8988T (cell line): ENCODE measurements at places on chromosomes 1 and 21.

DNA sequence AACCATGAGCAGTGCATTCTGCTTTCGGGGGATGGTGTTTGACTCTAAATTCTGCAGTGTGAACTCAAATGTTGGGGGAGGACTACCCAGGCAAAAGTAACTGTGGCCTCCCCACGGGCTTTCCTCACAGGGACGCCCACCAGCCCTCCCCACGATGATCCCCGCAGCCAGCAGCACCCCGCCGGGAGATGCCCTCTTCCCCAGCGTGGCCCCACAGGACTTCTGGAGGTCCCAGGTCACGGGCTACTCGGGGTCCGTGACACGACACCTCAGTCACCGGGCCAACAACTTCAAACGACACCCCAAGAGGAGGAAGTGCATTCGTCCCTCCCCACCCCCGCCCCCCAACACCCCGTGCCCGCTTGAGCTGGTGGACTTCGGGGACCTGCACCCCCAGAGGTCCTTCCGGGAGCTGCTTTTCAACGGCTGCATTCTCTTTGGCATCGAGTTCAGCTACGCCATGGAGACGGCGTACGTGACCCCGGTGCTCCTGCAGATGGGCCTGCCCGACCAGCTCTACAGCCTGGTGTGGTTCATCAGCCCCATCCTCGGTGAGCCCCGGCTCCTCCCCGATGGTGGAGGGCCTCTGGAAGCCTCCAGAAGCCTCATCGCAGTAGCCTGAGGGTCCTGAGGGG lies 6.4 kb downstream of the SLC45A1 start:
- no peak for DNase-seq

DNA sequence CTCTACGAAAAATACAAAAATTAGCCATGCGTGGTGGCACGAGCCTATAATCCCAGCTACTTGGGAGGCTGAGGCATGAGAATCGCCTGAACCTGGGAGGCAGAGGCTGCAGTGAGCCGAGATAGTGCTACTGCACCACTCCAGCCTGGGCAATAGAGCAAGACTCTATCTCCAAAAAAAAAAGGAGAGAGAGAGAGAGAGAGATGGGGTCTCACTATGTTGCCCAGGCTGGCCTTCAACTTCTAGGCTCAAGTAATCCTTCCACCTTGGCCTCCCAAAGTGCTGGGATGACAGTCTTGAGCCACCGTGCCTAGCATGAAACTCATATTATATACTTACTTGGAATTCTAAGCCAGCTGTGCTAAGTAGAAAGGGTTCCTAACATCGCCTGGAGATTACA lies 29.7 kb downstream of the PSMB2 start:
- no peak for DNase-seq

DNA sequence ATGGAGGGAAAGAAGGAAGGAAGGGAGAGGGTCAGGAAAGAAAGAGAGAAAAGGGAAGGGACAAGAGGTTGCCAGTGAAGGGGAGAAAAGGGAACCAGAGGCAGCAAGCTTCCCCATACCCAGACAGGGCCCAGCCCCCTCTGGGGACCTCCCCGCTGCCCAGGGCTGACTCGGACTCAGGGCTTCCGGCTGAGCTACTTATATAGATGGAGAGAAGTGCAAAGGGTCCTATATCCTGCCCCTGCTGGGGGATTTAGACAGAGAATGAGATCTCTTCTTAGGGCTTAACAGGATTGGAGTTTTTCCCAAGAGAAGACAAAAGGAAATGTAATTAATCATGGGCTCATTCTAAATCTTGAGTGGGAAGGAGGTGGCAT lies at the start of gene ETV3L:
Gene ETV3L, minus strand, starts transcription at position 176 of the 377 bp plus-strand sequence. CDS start 285 bp downstream, outside the sequence.
- DNase-seq, result no peak

DNA sequence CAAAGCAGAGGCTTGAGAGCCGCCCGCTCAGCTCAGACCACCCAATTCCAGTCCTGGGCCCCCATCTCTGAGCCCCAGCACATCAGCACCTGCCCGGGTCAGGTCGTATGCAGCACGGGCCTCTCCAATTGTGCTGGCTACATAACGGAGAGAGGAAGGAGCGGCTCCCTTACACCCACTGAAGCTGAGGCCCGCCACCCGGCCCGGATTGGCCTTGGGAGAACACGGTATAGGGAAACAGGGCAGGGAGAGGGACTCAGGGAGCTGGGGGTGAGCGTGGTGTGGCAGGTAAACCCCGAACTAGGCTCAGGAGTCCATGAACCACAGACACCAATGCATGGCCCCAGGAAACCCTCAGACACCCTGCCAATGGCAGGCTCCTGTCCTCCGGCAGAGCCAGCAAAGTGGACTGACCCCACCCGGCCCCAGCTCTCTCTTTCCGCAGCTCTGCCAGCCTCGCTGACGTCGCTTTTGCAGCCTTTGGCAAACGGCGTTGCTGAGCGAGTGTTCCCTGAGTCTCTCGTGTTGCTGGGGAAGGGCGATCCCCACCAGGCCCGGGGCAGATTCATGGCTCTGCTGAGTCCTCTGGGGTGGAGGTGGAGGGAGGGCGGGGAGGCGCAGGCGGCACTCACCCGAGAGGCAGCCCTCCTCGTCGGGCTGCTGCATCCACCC lies 16.5 kb downstream of the MEGF6 start:
- DNase-seq, result no peak

GRCh38 chr1:234270581-234271242 lies 102.5 kb upstream of the COA6 start:
- no peak for DNase-seq
